Activated naive CD4-positive, alpha-beta T cell treated with anti-CD3 and anti-CD28 coated beads, Interleukin-2, amount 50 U/mL, for 72 hours (primary cell): ENCODE measurements at places on chromosomes 12 and 14. TPM values are rescaled to one million over a fixed set of nuclear protein-coding genes. Genes with fewer than 3 reads are reported as not detected.
A peak's percentile ranks its signal among the peaks of the same experiment; 100 is the strongest.

The C14orf132 gene
- 1.9 TPM for total RNA-seq

The SLC35F4 gene
- not detected for total RNA-seq

The GYS2 gene
- total RNA-seq = not detected

The KIF26A gene
- total RNA-seq = 0.43 TPM

The SYT10 gene
- total RNA-seq = not detected

DNA sequence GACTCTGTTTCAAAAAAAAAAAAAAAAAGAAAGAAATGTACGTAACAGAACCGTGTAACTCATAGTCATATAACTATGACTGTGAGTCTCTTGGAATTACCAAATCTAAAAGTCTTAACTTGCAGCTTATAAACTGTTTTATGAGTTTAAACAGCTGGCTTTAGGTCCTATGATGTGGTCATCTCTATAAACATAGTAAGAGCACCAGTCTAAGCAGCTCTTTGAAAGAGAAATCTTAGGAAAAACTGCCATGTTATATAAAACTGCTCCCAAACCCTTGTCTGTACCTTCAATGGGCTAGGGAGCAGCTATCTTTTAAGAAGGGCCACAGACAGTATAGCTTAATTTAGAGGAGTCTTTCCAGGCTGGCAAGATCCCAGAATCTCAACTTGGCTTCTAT, 115.5 kb upstream of the AEBP2 start:
- no peak for DNase-seq

DNA sequence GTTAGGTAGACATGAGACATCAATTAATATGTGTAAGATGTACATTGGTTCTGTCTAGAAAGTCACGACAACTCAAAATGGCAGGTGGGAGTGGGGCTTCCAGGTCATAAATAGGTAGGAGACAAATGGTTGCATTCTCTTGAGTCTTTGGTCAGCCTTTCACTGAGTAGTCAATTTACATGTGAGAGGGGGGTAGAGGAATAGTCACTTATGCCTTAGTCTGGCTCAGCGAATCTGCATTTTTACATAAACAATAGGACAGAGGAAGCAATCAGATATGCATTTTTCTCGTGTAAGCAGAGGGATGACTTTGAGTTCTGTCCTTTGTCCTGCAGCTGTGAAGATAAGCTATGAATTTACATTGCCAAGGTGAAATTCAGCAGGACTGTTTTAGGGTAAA, 27.8 kb upstream of the UNC79 start:
- DNase-seq = no peak

DNA sequence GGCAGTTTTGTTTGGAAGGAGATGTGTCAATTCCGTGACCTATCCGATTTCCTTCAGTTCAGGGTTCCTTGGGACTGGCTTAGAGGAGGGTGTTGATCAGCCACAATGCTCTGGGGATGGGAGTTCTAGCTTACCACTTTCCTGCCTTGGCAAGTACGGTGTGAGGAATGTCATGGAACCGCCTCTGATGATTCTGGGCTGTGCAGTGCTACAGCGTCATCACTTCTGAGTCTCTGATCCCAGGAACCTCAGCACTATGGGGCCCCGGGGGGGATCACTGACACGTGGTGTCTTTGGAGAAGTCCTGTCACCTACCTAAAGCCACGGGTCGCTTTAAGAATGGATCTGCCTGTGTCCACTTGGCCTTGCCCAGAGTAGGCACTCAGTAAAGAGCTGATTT, 271.5 kb upstream of the FKBP4 start:
- no peak for DNase-seq

- DNase-seq = no peak
These were observed 276.0 kb downstream of the FOXG1 start for GRCh38 chr14:29042551-29042950.

- no peak for DNase-seq
These were observed 136.0 kb downstream of the TSPAN9 start for GRCh38 chr12:3213188-3213587.

DNA sequence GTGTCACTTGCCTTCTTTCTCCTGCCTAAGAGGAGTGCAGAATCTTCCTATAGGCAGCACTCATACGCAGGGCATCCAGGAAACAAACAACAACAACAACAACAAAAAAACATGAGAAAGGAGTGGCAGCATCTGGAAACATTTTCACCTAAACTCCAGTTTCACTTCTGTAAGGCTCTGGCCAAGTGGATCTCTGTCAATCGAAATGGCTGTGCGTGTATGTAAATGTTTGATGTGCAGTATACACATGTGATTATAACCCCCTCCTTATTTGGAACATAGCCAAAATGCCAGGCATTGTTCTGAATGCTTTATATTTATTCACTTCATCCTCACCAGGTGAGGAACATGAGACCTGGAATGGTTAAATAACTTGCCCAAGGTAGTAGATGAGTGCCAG, 76.8 kb downstream of the COX16 start:
- no peak for DNase-seq

GRCh38 chr12:52020539-52021336, 14.0 kb downstream of the TAMALIN start:
- peak; percentile 73 for DNase-seq

DNA sequence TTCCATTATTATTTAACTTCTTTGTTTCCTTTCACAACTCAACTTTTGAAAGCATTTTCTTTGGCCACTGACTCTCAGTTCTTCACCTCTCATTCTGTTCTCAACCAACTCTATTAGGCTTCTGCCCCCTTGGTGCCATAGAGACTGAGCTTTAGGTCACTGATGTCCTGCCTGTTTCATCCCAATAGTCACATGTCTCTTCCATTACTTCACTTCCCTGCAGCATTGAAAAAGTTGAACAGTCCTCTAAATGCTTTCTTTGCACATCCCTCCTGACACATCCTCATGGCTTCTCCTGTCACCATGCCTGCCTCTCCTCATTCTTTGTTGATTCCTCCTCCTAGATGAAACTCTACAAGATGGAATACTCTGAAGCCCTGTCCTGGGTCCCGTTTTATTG, 2.7 kb downstream of the CLEC12A start:
- no peak for DNase-seq
